Large intestine (tissue), 12 donors: ENCODE measurements at places on chromosomes 16 and 17.
A peak's percentile ranks its signal among the peaks of the same experiment; 100 is the strongest.

DNA sequence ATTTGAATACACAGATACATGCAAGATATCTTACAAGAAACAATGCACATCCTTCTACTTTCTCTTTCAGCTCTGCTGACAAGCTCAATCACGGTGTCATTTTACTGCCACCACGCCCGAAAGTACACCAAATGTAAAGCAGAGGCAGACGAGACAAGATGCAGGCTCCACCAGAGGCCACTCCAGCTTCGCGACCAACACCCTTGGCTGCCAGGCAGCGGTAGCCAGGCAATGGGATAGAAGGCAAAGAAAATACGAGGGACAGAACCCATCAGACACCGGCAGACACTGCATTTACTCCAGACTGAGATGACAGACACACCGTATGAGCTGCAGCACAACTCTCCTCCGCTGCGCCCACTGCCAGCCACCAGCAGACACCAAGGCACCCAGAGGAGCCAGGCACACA, 41.0 kb downstream of the USP22 start:
- DNase-seq: peak; percentile 47

GRCh38 chr17:65463242-65463641, 98.2 kb downstream of the AXIN2 start:
- no peak for DNase-seq

DNA sequence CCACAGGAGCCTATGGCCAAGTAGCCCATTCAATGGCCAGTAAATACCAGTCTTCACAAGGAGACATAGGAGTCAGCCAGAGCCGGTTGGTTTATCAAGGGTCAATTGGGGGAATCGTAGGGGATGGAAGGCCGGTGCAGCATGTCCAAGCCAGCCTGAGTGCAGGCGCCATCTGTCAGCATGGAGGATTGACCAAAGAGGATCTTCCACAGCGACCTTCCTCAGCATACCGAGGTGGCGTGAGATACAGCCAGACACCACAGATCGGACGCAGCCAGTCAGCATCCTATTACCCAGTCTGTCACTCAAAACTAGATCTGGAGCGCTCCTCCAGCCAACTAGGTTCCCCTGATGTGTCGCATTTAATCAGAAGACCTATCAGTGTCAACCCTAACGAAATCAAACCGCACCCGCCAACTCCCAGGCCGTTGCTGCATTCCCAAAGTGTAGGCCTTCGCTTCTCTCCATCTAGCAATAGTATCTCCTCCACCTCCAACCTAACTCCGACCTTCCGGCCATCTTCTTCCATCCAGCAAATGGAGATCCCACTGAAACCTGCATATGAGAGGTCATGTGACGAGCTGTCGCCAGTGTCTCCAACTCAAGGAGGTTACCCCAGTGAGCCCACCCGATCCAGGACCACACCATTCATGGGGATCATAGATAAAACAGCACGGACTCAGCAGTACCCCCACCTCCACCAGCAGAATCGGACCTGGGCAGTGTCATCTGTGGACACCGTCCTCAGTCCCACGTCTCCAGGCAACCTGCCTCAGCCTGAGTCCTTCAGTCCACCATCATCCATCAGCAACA, 25.0 kb downstream of the CYB561 start:
- DNase-seq: no peak

- no peak for DNase-seq
Observed at GRCh38 chr17:17129466-17129865, 76.7 kb downstream of the PLD6 start.

DNA sequence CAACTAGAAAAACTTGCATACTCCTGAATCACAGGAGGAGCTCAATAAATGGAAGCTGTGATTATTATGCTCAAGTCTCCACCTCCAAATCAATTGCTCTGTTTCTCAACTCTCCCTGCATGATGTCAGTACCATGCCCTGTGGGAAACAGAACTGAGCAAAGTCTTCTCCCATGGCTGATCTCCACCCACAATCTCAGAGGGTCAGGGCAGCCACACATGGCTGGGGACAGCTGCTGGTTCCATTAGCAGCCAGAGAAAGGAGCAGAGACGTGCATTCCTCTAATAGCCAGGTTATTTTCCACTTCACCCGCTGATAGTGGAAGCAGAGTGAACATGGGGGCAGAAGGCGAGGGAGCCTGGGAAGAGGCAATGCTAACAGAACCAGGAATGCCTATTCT, 85.5 kb upstream of the TMEM132E start:
- DNase-seq: no peak

GRCh38 chr17:17106756-17107155, 64.5 kb downstream of the MPRIP start:
- DNase-seq: no peak

GRCh38 chr17:14514973-14515372, 214.1 kb downstream of the HS3ST3B1 start:
- no peak for DNase-seq

- DNase-seq: peak; percentile 18
Observed at GRCh38 chr16:66578651-66579531, at the start of gene CMTM2. Gene CMTM2, plus strand, starts transcription at chr16:66579463. Its CDS starts 145 bp downstream, at chr16:66579608.

GRCh38 chr17:17111401-17112393, 69.4 kb downstream of the MPRIP start:
- DNase-seq: no peak

- DNase-seq: no peak
Observed at GRCh38 chr16:75477680-75478473, 13.4 kb upstream of the TMEM170A start.

DNA sequence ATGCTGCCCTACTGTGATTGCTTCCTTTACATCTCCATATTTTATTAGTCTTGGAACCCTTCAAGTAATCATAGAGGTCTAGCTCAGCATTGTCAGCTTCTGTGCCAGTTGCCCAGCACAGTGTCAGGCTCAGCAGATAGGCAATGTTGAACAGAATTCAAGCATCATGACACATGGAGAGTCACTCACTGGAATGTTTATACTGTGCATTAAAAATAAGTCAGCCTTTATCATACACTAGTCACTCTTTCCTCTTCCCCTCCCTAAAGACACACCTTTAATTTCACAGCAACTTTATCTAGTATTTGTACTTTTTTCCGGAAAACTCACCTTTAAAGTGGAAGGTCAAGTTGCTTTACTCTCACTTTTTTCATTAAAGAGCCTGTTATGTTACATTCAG, 253.8 kb upstream of the CDH11 start:
- no peak for DNase-seq

- DNase-seq: no peak
Observed at GRCh38 chr17:2024572-2025219, 438 bp downstream of the RTN4RL1 start.

DNA sequence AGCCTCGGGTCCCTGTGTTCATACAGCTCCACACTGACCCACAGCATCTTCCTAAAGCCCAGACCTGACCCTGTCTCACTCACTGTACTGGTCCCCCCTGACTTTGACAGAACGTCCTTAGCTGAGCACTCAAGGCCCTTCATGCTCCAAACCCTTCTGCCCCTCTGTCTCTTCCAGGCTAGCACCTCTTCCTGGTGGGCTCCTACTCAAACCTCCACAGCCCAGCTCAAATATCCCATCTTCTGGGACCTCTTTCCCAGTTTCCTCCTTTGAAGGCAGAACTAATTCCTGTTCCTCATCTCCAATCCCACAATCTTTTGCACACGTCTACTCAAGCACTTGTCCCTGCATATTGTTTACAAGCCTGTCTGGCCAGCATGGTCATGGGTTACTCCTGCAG, 8.8 kb downstream of the GRIN2C start:
- no peak for DNase-seq

DNA sequence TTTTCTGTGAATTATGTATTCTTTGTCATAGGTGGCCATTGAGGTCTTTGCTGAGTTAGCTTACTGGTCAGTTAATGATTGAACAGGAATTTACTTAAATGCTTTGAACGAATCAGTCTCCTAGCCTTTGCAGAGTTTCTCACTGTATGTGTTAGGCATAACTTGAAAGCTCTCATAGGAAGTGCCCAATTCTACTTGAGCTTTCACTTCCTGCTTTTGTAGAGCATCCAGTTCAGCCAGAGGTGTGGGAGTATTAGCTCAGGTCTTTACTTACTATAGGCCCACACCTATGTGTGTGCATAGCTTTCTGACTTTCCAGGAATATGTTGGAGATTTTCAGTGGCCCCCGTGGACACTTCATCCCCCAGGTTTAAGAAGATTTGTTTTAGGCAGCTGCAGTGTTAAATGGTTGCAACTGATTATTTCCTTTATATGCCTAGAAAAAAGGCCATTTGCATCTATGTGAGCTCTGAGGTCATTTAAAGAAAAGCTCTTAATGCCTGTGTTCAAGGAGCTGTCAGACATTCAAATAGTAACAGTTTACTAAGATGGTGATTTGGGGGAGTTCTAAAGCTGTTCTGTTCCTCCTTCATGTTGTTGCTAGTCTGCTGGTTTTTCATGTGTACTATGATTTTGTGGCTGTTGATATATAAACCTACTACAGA, 62.3 kb downstream of the PHKB start:
- no peak for DNase-seq

- DNase-seq: no peak
Observed at GRCh38 chr17:6514371-6514770, 42.0 kb downstream of the PITPNM3 start.

DNA sequence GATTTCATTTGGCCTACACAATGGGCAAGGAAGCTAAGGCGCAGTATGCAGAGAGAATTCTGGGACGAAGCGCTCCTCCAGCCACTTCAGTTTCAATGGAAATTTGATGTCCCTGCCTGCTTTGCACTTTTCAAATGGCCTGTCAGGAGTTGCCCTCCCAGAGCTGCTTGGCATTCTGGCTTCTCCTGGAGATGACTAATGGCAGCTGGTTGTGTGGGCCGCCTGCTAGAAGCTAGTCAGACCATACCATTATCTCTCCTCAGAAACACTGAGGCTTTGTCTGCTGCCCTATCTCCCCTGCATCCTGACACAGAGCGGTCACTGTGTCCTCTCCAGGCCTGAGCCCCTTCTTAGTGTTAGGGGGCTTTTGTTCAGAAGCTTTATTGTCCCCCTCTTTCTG, 180.1 kb downstream of the SPECC1 start:
- DNase-seq: no peak

DNA sequence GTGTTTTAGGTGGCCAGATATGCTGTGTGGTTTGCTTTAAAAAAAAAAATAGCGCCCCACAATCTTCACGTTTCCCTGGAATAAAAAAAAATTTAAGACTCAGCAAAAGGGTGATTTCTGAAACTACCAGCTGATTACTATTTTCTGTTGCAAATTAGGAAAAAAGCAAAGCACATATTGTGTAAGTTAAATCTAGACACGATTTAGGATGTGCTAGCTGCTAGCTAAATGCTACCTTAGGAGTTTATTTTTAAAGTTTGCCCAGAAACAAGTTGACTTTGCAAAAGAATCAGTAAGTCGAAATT, 944 bp upstream of the MARF1 start:
- DNase-seq: no peak

DNA sequence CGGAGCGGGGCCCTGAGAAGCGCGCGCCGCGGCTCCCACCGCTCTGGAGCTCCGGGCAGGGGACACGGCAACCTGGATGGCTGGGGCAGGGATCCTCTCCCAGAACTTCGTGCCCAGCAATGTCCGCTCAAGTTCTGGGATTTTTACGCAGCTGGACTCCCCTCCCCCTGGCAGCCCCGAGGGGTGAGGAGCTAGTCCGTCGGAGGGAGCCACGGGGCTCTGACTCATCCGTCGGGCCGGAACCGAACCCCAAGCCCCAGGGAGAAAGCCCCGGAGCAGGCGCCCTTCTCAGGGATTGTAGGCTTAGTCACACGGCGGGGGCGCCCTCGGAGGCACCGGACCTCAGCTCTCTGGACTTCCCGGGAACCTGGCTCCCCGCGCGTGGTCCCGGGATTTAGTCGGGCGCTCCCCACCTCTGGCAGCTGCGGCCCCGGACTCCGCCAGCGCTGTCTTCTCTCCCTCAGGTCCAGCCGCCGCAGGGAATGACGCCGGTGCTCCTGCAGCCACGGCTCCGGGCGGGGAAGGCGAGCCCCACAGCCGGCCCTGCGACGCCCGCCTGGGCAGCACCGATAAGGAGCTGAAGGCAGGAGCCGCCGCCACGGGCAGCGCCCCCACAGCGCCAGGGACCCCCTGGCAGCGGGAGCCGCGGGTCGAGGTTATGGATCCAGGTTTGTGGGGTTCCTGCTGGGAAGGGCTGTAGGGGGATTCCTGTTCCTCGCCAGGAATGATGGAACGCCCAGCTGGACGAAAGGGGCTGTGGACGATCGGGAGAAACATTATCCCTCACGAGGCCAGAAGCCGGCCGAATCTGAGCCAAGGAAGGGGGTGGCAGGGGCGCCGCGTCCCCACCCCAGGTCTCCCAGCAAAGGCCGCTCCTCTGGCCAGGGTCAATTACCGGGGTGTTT, 830 bp downstream of the SPHK1 start:
- peak; percentile 59 for DNase-seq

- peak; percentile 79 for DNase-seq
Observed at GRCh38 chr16:56193951-56194726, 2.9 kb downstream of the GNAO1 start.

GRCh38 chr17:8925808-8926207, 39.7 kb downstream of the PIK3R5 start:
- DNase-seq: no peak

DNA sequence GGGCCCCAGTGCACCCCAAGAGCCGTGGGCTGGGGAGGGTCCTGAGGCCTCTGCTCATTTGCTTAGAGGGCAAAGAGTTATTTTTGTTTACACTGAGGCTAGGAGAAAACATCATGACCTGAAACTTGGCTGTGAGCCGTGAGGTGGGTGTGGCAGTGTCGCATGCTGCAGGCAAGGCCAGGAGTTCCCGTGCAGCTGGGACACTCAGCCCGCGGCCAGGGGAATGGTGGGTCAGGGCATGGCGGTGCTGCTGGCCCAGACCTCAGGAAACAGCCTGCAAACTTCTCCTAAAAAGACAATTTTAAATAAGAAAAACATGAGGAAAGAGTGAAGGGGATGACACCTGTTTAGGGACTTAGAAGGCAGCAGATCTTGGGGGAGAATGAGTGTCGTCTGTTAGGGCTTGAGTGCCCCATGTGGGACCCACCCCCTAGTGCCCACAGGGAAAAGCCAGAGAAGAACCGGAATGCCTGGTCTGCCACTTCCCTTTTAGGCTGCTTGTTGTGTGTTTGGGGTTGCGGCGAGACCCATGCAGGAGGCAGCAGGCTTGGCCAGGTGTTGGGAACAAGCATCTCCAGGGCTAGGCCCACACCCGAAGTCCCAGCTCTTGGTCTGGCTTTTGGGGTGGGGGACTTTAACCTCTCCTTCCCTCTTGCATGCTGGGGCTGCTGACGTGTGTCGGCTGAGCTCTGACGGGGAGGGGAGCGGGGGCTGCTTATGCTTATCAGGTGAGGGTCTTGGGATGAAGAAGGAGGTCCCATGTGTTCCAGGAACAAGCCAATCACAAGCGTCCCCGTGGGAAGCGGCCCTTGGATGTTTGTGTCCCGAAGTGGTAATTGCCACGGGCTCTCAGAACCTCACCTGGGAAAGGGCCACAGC, 80.9 kb upstream of the GNG13 start:
- DNase-seq: no peak

- DNase-seq: no peak
Observed at GRCh38 chr16:20122011-20122410, 48.3 kb upstream of the GPR139 start.

DNA sequence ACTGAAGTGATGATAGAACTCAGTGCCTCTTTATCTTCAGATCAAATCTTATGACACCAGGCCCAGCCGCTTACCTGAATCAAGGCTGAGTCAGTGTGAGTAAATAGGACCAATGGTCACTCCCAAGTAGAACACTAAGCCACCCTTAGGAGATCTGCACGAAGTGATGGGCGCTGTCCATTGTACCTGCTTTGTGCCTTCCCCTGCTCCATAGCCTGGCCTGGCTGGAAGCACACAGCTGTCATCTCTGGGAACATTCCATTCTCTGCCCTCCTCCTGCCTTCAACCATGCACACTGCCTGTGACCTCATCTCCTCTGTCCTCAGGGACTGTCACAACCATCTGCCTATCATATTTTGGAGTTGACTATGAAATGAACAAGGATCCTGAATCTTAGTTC, 279.5 kb upstream of the ASIC2 start:
- no peak for DNase-seq
